ENCODE measurements at places on chromosomes 16 and 17.

- no peak for DNase-seq
Observed at GRCh38 chr17:8459107-8459506, 23.4 kb downstream of the NDEL1 start.

GRCh38 chr17:78117027-78117981, 11.3 kb downstream of the TMC6 start:
- DNase-seq = no peak

DNA sequence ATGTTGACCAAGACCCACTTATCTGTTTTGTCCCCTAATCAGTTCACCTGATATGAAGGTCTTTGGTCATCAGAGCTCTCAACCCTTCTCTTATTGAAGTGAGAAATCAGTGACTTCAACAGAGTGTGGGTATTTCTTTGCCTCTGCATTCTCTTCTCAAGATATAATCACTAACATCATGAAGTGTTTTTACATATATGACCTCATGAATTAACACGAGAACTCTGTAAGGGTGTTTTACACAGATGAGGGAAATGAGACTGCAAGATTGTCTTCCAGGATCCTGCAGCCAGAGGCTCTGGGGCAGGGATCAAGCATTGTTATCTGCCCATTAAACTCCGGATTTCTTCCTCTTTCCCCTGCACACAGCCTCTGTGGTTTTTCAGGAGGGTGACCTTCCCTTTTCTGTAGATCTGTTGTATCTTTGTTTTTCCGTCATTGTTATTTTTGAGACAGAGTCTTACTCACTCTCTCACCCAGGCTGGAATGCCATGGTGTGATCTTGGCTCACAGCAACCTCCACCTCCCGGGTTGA, 22.7 kb downstream of the LCMT1 start:
- DNase-seq = no peak

DNA sequence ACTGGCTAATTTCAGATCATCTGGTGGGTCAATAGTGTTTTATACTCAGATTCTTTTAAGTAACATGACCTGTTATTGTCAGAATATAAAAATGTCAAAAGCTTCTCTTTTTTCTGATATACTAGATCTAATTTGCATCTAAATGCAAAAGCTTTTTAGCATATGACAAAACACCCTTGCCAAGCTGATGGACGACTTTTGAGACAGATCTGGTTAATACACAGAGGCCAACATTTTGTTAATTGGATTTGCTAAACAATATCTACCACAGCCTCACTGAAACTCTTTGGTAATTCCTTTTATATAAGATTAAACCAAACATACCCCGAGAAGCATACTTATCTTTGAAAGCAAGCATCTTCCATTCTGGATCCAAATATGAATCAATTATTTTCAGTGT, 10.3 kb upstream of the NOL11 start:
- DNase-seq = no peak

GRCh38 chr16:13083681-13084080, 182.3 kb downstream of the SHISA9 start:
- DNase-seq = no peak
